ENCODE measurements at places on chromosomes 11 and 22.

DNA sequence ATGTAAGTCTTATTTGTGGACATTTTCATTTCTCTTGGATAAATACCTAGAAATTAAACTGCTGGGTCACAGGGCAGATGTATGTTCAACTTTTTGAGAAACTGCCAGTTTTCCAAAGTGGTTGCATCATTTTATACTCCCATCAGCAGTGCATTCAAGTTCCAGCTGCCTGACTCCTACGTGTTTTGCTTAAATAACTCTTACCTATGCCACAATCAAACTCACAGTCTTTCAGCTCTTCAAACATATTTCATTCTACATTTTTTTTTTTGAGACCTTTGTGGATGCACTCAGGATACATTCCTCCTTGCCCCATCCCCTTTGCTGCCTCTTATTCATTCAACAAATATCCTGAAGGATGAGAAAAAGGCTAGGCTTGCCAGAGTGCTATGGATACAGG is 9.2 kb downstream of the TCF20 start:
- DNase-seq, result no peak

- no peak for DNase-seq
Observed at GRCh38 chr22:46056546-46057245, 79.7 kb upstream of the WNT7B start.

DNA sequence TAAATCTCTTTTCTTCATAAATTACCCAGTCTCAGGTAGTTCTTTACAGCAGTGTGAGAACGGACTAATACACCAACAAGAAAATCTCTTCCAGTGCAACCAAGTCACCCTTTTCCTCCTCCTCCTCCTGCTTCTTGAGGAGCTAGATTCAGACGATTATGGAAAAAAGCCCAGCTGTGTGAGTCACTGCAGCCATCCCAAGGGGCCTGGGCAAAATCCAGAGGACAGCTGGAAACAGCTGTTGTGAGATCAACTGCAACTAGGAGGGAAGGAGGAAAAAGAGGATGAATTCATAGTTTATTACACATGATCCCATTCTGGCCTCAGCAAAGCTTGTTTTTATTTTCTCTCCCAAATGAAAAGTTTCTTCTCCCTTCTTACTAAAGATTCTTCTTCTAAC is 32.9 kb downstream of the RBFOX2 start:
- DNase-seq, result no peak

- no peak for DNase-seq
Observed at GRCh38 chr11:67261946-67262681, 4.2 kb upstream of the GRK2 start.

GRCh38 chr11:132126973-132127899 is 756.8 kb downstream of the NTM start:
- DNase-seq, result no peak

DNA sequence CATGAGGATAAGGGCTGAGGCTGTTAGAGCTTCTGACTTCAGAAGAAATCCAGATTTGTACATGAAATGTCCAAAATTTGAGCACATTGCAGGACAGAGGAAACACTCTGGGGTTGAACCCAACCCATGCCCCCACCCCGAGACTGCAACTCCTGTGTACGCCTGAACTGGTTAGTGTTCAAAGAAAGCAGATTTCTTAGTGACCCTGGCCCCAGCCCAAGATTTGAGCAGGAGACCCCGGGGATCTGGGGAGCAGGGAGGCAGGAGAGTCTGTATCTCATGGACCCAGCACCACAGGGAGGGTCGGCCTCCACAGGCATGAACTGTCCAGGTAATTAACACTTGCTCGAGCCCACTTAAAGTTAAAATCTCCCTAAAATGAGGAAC is 69.3 kb upstream of the WNT7B start:
- no peak for DNase-seq

GRCh38 chr11:83723999-83724398 is 437.8 kb upstream of the CCDC90B start:
- peak; percentile 10 for DNase-seq

GRCh38 chr11:64869571-64870175 is 8.7 kb downstream of the EHD1 start:
- no peak for DNase-seq

- DNase-seq, result no peak
Observed at GRCh38 chr11:68406324-68407313, 53.9 kb upstream of the PPP6R3 start.

- DNase-seq, result no peak
Observed at GRCh38 chr11:66220566-66220935, 47.9 kb upstream of the RAB1B start.

GRCh38 chr22:25165785-25166184 is 33.9 kb upstream of the CRYBB3 start:
- no peak for DNase-seq

DNA sequence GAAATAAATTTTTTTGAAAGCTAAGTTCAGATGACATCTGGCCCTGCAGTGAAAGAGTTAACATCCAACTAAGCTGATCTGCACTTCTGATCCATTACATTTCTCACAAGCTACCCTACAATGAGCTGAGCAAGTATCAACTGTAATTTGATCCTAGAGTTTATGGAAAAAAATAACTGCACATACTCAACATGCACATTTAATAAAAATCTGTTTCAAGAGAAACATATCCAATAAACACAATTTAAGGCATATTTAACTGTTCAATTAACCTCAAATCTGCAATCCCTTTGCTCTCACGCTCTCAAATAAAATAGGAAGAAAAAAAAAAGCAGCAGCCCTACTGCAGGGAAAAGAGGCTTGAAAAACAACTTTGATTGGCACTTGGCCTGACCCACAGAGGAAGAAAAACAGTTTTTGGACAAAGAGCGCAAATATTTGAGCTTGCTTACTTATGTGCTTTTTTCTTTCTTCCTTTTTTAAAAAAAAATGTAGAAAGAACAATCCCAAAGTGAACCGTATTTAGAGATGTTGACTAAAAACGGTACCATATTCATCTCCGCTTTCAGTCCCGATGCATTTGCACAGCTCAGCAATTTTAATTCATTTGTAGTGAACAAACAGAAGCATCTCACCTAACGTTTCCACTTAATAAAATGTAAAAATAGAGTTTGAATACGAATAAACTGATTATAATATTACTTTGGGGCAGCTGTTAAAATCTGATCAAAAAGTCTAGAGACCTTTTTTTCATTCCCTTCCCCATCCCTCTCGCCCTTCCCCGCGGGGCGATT is 1.6 kb downstream of the SESN3 start:
- no peak for DNase-seq

DNA sequence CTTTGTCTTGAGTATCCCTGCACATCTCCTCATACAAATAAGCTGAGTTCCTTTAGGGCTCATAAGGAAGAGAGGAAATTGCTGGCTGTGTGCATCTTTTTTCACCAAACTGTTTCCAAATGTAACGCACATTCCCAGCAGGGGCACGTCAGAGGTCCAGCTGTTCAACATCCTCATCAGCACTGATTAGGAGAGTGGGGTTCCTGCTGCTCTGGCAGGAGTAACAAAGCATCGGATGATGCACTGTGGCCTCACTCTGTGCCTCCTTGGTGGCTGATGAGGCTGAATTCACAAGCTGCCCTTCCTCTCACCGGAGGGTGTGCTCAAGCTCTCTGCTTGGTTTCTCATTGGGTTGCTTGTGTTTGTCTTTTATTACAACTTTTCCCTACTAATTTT is 35.5 kb upstream of the SLC25A1 start:
- DNase-seq, result no peak

DNA sequence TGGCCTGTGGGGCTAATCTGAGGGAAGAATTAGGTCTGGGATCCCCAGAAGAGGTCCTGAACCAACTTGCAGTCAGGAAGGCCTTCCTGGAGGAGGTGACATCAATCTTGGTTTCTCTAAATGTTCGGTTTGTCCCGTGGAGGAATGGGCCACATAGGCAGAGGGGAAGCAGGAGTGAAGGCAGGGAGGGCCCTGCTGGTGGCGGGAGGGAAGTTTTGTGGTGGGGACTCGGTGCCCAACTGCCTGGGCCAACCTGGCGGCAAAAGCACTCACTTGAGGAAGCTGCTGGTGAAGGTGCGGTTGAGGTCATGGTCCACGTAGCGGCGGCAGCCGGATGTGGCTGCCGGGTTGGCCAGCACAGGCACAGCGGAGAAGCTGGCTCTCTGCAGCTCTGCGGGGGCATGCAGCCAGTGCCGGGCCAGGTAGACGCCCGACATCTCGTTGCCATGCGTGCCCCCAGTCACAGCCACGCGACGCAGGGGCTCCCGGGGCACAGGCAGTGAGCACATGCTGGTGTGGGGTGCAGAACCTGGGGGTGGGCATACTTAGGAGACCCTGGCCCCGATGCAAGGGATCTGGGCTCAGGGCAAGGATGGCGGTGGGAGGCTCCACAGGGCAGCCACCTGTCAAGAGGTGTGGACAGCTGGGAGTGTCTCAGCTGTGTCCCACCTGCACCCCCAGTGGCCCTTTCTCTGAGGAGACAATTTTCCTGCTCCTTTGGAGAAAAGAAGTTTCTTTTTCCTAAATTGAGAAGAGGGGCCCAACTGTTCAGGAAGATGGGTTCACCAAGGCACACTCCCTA is 3.8 kb downstream of the ACY3 start:
- no peak for DNase-seq
